Fibroblast of the aortic adventitia (primary cell): ENCODE measurements at places on chromosomes 2 and 18. TPM values are rescaled to one million over a fixed set of nuclear protein-coding genes. Genes with fewer than 3 reads are reported as not detected.

Gene ADD2
- 0.36 and 17.3 TPM in 2 replicates for total RNA-seq

Gene TBR1
- total RNA-seq = not detected in 2 replicates

Gene DUSP2
- 0.36 and 1.4 TPM in 2 replicates for total RNA-seq

Gene TRABD2A
- total RNA-seq = 0.33 and 1.6 TPM in 2 replicates

Gene CD207
- total RNA-seq = not detected in 2 replicates

Gene HOXD8
- total RNA-seq = 0.45 and 0.49 TPM in 2 replicates

Gene SS18
- 22.2 and 103 TPM in 2 replicates for total RNA-seq

Gene LRATD1
- total RNA-seq = 0.08 and 0.36 TPM in 2 replicates

Gene STPG4
- 0.09 TPM in 1 of 2 replicates, not detected in the other for total RNA-seq

Gene NRP2
- 11.2 and 12.6 TPM in 2 replicates for total RNA-seq

Gene ANKRD30BL
- 0.16 TPM in 1 of 2 replicates, not detected in the other for total RNA-seq

Gene GPR45
- total RNA-seq = not detected in 2 replicates

Gene ZDBF2
- 11.8 and 20.9 TPM in 2 replicates for total RNA-seq

Gene MROH2A
- under 0.01 TPM in 1 of 2 replicates, not detected in the other for total RNA-seq

Gene CYBRD1
- total RNA-seq = 412 and 741 TPM in 2 replicates

Gene MSTN
- 0.08 and 0.18 TPM in 2 replicates for total RNA-seq

Gene PSMA8
- total RNA-seq = not detected in 2 replicates

Gene FSHR
- total RNA-seq = not detected in 2 replicates

Gene LBX2
- 2.0 and 3.0 TPM in 2 replicates for total RNA-seq

Gene SOWAHC
- total RNA-seq = 9.3 and 14.6 TPM in 2 replicates

Gene GPR155
- 1.6 and 2.2 TPM in 2 replicates for total RNA-seq

Gene FMNL2
- total RNA-seq = 23.6 and 28.0 TPM in 2 replicates

Gene TTN
- total RNA-seq = 0.16 and 5.5 TPM in 2 replicates

Gene PPP1R1C
- total RNA-seq = 1.4 TPM in 1 of 2 replicates, not detected in the other

Gene MC4R
- not detected in 2 replicates for total RNA-seq

Gene PIEZO2
- 1.6 and 40.2 TPM in 2 replicates for total RNA-seq

Gene RAD51AP2
- 0.09 TPM in 1 of 2 replicates, not detected in the other for total RNA-seq

Gene GYPC
- total RNA-seq = 38.7 and 62.7 TPM in 2 replicates

Gene DSG4
- not detected in 2 replicates for total RNA-seq

Gene RGPD4
- 0.16 TPM in 1 of 2 replicates, not detected in the other for total RNA-seq

Gene BMP10
- not detected in 2 replicates for total RNA-seq

Gene SLC11A1
- 0.09 and 0.33 TPM in 2 replicates for total RNA-seq

Gene KCNE4
- total RNA-seq = 4.1 and 22.2 TPM in 2 replicates

Gene OSBPL6
- 1.5 and 5.2 TPM in 2 replicates for total RNA-seq

Gene ADCYAP1
- 0.16 and 0.72 TPM in 2 replicates for total RNA-seq

Gene HOXD13
- not detected in 2 replicates for total RNA-seq

Gene C2orf66
- total RNA-seq = 0.27 TPM in 1 of 2 replicates, not detected in the other

Gene IL36G
- not detected in 2 replicates for total RNA-seq

Gene ACSL3
- total RNA-seq = 88.5 and 94.0 TPM in 2 replicates

Gene ZNF521
- total RNA-seq = 35.7 and 48.6 TPM in 2 replicates

Gene PARD3B
- 15.9 and 23.6 TPM in 2 replicates for total RNA-seq

Gene CYRIA
- total RNA-seq = 0.54 and 5.6 TPM in 2 replicates

Gene RMND5A
- total RNA-seq = 18.8 and 20.2 TPM in 2 replicates

Gene DDX18
- 30.9 and 48.3 TPM in 2 replicates for total RNA-seq

Gene CAPN13
- total RNA-seq = not detected in 2 replicates

Gene CCDC150
- 4.0 and 19.7 TPM in 2 replicates for total RNA-seq

Gene TUBA4B
- total RNA-seq = not detected in 2 replicates

Gene C2orf92
- 1.9 and 2.0 TPM in 2 replicates for total RNA-seq

Gene DUSP19
- 1.6 and 4.8 TPM in 2 replicates for total RNA-seq

Gene CERKL
- total RNA-seq = 0.27 TPM in 1 of 2 replicates, not detected in the other

Gene DPYSL5
- total RNA-seq = not detected in 2 replicates

Gene UPP2
- total RNA-seq = not detected in 2 replicates

Gene MYO7B
- total RNA-seq = 0.18 TPM in 1 of 2 replicates, not detected in the other

Gene TRPM8
- total RNA-seq = 0.63 TPM in 1 of 2 replicates, not detected in the other

Gene POU3F3
- not detected in 2 replicates for total RNA-seq

Gene SERPINB10
- total RNA-seq = not detected in 2 replicates
